T1000 (cell line): ENCODE measurements at places on chromosomes 3 and 15.

DNA sequence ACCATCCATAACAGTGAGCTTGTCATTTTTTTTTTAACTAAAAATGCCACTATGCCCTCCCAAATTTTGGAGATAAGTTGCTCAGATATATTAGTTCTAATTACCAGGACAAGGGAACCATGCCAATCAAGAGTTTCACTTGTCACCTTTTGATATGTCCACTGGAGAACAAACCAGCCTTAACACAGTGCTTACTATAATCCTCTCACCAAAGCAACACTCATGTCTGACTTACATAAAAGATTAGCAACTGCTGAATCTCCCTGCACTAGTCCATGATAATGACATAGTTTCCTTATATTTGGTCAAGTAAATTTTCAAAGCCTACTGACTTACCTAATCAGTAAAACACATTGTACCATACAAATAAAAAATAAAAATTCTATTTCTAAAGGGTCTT lies 44.4 kb downstream of the TTBK2 start:
- no peak for DNase-seq

GRCh38 chr15:57253082-57253481 lies 123.2 kb upstream of the CGNL1 start:
- no peak for DNase-seq

GRCh38 chr3:113574213-113574612 lies 41.9 kb downstream of the SIDT1 start:
- DNase-seq: no peak

GRCh38 chr3:12479919-12480427 lies 4.3 kb upstream of the TSEN2 start:
- DNase-seq: no peak

DNA sequence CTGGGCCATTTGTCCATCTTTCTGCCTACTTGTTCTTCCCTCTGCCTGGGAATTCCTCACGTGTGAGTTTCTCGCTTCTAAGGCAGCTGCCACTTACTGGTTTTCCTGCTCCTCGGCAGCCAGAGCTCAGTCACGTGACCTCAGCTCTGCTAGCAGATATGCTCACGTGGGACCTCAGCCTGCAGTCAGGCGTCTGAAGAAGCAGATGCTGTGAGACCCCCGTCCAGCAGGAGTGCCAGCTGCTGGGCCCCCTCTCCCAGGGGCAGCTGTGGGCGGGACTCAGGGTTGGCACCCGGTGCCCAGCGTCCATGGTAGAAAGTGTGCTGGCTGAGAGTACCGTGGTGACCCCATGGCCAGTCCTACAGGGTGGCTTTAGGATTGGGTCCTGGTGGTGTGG lies 161.3 kb upstream of the TLE3 start:
- no peak for DNase-seq

GRCh38 chr3:144390786-144391185 lies 419.2 kb downstream of the DIPK2A start:
- DNase-seq: no peak
